ENCODE measurements at places on chromosomes 2 and 18.
A peak's percentile ranks its signal among the peaks of the same experiment; 100 is the strongest.

DNA sequence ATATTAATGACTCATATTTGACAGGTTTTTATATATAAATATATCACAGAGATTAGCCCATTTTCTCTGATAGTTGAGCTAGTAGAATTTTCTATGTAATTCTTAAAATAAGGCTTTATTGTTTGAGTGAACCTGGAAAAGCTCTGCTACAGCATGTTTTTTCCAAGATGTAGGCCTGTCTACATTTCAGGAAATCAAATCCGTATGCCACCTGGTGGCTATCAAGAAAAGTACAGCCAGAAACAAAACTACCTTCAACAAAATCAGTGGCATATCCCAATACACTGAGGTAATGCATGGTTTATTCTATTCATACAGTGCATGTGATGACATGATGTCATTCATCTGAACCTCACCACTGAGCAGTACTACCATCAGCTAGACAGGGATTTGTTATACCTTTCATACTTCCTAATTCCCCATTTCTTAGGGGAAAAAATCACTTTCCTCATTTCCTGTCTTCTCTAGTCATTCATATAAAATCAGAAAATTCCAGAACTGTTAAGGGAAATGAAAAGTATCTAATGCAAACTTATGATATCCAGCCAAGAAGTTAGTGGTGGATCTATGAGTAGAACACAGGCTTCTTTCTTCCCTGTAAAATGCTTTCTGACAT lies 310.4 kb upstream of the SYT4 start:
- peak; percentile 65 for DNase-seq

GRCh38 chr18:36299015-36299414 lies 1.5 kb downstream of the FHOD3 start:
- DNase-seq, result no peak

GRCh38 chr2:74481431-74481830 lies 1.4 kb downstream of the CCDC142 start:
- DNase-seq, result no peak

DNA sequence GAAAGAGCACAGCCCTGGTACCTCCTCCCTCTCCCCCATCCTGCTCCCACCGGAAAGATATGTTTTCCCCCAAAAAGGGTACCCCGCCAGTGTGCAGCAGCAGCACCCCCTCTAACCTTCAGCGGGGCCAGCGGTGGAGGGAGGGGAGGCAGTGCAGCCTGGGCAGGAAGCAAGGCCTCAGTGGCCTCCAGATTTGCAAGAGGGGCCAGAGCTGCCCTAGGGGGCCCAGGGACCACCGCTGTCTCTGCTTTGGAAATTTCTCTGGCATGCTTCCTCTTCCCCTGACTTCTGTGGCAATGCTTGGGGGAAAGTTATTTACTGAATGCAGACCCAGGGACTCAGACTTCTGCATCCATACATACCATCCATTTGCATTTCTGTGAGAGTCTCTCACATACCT lies 111.5 kb downstream of the KLHL29 start:
- no peak for DNase-seq

DNA sequence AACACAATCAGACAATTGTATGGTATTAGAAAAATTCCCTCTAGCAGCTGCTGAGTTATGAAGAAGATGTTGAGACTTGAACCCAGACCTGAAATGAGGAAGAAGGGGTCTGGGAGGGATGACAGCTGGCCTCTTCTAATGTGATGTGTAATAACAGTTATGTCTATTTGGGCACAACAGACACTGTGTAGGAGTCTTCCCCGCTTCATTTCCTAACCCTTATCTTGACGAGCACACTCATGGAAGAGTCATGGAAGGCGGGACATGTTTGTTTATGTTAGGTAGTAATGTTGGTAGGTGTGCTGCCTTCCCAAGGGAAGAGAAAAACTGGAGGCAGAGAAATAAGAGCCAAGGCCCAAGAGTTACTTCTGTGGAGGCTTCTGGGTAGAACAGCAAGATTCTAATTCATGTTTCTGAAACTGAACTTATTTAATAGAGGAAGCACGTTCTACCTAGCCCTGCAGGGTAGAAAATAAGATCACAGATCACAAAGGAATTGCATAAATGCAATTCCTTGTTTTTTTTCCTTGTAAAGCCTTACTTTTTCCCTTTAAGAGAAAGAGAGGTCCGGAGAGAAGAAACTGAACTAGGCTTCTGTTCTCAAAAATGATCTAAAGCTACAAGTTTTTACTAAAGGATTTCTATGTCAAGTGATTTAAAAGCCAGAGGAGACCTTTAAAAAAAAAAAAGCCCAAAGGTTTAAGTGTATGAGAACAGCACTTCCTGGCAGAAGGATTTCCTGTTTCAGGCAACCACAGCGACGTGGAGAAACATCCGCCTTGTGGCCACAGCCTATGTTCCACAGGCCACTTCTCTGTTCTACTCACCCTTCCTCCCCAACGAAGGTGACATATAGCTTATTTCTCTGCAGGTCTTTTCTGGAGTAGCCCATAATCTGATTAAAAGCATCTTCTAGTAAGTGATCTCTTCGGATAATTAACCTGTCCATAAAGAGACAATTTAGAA lies 68.5 kb upstream of the STK17B start:
- no peak for DNase-seq

- DNase-seq, result no peak
Measured at GRCh38 chr2:204749319-204749718, 204.0 kb downstream of the PARD3B start.

- no peak for DNase-seq
Measured at GRCh38 chr2:170492010-170492409, 223.1 kb upstream of the SP5 start.

GRCh38 chr2:202265467-202266277 lies at the start of gene NOP58:
NOP58 (plus strand) TSS chr2:202265763; CDS start chr2:202265942, 179 bp downstream.
- DNase-seq, result peak; percentile 72

DNA sequence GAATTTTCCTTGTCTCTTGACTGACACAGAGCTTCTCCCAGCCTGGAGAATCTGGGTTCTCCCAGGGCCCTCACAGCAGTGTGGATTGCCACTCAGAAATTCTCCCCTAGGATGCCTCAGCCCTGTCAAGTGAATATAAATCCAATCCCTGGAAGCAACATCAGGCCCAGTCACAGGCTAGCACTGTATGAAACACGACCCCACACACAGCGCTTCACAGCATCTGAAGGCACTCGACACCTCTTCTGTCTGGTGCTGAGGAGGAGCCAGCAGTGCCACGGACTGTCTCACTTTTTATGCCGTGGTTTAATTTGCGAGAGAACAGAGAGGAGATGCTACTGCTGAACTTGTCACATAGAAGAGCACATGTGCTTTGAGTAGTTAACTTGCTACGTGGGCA lies 164.5 kb downstream of the NAPG start:
- DNase-seq, result no peak

- peak; percentile 58 for DNase-seq
Measured at GRCh38 chr18:56458770-56459712, 179.4 kb downstream of the TXNL1 start.

DNA sequence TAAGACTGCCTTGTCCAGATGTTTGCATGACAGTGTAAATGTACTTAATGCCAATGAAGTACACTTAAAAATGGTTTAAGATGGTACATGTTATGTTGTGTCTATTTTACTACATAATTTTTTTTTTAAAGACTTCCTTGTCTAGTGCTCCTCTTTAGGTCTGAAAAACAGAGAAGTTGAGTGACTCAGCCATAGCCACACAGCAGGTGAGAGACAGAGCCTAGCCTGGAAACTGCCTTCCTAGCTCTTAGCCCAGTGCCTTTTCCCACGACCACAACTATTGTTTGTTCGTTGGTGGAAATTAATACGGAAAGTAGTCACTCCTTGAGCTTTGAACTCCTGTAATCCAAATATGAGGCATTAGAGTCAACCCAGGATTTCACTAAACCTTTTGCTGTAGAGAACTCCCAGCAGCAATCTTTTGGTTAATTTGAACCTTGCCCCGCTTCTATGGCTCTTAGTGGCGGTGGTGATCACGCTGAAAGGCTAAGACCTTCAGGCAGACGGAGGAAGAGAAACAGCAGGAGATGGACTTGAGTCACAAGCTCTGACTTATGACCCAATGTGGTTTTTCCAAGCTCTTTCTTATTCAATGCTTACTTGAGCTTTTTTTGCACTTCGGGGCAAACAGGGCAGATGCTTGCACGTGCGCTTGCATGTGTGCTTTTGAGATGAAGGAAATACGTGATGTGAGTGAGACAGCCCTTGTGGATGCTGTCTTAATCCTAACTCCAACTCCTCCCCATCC lies 21.2 kb downstream of the TRIB2 start:
- no peak for DNase-seq

DNA sequence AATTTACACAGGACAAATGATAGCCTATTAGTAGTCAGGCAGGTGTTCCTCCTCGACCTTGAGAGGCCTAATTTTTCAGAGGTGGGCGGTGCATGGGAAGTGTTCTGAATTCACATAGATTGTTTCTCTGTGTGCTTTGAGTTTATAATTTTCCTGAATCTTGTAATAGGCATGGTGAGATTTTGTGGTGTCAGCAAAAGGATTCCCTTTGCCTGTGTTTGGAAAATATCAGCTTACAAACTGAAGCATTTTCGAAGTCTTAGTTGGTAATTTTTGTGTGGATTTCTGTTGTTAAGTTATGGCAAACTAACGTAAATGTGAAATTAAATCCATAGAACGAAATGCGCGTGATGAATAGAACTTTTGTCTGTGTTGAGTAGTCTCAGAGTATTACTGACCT lies 194.0 kb upstream of the RBMS1 start:
- no peak for DNase-seq

GRCh38 chr2:188518381-188518780 lies 226.7 kb downstream of the GULP1 start:
- DNase-seq, result no peak

- DNase-seq, result no peak
Measured at GRCh38 chr18:55997151-55997561, 409.2 kb upstream of the TCF4 start.

GRCh38 chr2:229489016-229489415 lies 217.9 kb upstream of the PID1 start:
- no peak for DNase-seq

GRCh38 chr2:217440000-217440399 lies 562.8 kb downstream of the TNS1 start:
- no peak for DNase-seq

DNA sequence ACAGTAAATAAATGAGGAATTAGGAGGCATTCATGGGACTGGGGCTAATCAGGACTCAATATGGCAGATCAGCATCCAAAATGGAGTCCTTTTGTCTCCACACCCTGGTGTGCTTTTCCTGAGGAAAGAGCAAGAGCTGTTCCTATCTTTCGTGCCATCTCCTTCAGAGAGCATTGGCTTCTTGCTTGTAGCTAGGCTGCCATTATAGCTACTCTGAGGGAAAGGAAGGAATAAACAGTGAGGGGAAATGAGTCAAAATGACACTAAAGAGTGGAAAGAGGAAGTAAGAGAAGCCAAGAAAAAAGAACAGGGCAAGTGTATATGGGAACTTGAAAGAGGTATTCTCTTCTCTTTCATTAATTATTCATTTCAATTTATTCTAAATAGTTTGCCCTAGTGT lies 8.4 kb upstream of the NMI start:
- DNase-seq, result no peak

DNA sequence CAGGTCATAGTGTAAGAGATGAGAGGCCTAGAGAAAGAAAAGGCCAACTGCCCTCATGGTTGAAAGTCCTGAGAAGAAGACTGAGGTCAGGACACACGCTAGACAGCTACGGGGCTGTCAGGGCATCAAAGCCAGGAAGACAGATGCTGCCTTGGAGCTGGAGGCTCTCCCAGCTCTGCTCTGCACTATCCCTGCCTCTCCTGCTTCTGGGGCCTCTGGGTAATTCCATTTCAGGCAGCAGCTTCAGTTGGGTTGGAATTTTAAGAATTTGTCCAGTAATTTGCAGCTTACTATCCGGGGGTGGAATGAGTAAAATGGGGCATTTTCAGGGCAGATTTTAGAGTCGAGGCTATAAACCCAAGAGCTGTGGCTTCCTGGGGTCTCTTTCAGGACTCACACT lies 76.2 kb upstream of the CTAGE1 start:
- DNase-seq, result no peak

DNA sequence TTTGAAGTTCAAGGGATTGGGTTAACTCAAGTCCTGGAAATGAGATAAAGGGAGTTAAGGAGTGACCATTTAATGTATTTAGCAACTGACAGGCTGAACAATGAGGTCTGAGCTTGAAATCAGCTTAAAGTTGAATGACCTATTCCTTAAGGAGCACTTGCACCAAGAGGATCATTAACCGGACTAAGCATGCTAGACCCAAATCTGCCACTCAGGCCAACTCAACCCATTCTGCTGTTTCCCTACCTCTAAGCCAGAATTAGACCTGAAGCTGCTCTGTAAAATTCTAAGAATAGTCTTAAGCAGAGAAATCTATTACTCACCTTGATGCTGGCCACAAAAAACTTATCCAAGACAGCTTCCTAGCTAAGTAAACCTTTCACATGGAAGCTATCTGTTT lies 59.8 kb downstream of the SPRED2 start:
- DNase-seq, result no peak

DNA sequence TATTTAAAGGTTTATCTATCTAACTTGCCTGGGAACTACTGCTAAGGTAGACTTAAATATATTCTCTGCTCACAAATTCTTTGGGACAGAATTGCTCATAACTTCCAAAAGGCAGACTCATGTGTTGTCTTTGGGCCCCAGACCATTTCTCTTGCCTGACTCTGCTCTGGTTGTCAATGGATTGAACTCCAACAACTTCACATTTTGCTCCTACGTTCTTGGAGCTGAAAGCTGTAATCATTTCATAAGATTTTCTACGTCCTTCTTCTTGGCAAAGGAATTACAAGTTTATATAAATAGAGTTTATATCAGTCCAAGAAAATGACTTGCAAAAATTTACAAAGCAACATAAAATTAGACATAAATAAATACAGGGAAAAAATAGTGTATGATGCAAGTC lies 32.9 kb upstream of the PPM1B start:
- DNase-seq, result no peak

GRCh38 chr2:18605115-18605514 lies 15.7 kb upstream of the NT5C1B start:
- no peak for DNase-seq

GRCh38 chr2:97983698-97984097 lies 12.1 kb downstream of the TMEM131 start:
- DNase-seq, result no peak

DNA sequence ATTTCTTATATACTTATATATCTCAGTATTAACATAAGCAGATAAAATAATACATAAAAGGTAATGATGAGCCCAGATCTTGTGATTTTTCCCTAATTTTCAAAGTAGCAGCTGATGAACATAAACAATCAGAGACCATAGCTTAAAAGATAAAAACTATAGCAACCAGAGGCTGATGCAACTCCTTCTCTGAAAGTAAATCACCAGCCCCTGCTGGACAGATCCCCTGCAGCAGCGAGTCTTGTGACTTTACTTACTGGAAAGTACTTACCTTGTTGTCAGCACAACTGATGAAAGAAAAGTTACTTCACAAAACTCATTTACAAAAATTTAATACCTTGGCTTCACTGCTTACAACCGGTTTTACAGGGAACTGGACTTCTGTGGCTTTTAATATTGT lies 67.3 kb downstream of the GORASP2 start:
- DNase-seq, result no peak

- DNase-seq, result no peak
Measured at GRCh38 chr18:65659312-65659711, 91.5 kb upstream of the CDH7 start.

Measured in NCI-H1417 treated with DMSO at 0.1 percent for 48 hours (cell line).